ENCODE measurements at places on chromosomes 12 and 14.

DNA sequence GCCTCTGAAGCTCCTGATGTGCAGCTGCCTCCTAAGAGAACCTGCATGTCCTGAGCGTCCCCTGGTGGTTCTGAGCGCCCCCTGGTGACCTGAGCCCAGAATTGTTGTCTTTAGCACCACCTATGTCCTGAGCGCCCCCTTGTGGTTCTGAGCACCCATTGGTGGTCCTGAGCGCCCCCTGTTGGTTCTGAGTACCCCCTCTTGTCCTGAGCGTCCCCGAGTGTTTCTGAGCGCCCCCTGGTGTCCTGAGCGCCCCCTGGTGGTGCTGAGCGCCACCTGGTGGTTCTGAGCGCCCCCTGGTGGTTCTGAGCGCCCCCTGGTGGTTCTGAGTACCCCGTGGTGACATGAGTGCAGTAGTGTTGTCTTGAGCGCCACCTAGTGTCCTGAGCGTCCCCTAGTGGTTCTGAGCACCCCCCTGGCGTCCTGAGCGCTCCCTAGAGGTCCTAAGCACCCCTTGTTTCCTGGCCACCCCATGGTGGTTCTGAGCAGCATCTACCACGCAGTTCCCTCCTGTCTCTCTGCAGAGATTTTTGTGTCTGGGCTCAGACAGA lies 782.5 kb downstream of the TMEM121 start:
- DNase-seq: no peak

DNA sequence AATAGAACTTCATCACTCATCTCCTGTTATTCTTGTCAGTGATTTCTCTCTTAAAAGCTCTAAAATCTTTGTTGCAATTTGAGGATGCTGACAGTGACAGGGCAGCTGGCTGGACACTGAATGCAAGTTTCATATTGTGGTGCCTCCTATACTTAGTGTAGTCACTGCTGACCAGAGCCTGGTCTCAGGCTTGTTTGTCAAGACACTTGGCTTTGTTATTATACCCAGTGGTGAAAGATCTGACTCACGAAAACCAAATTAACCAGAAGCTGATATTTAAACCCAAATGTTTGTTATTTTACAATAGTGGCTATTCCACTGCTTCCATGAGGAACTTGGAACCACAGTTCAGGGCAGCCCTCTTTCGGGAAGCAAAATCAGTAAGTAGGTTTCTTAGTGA lies 42.8 kb downstream of the RPGRIP1 start:
- no peak for DNase-seq

- DNase-seq: no peak
These were observed 30.1 kb upstream of the GPR132 start for GRCh38 chr14:105095236-105095805.

- DNase-seq: no peak
These were observed 11.6 kb upstream of the UNC119B start for GRCh38 chr12:120698665-120699064.

DNA sequence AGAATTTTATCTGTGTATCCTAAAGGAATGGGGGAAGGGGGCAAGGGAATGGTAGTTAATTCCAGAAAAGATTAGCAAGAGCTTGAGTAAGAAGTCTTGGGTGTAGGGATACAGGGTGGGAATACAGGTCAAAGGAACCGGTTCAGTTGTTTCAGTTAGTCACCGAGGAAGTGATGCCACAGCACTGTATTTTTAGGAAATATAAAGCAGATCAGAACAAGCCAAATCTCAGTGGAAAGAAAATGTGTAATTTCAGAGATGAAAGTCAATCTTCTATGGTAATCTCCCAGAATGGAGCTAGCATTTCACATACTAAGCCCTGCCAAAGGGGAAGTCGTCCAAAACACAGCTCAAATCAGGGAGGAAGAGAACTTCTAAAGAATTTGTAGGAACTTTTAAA lies 4.7 kb upstream of the TUBA1C start:
- DNase-seq: no peak

Data from head of caudate nucleus (tissue), 42 donors.